ENCODE measurements at places on chromosomes 16 and 17.

DNA sequence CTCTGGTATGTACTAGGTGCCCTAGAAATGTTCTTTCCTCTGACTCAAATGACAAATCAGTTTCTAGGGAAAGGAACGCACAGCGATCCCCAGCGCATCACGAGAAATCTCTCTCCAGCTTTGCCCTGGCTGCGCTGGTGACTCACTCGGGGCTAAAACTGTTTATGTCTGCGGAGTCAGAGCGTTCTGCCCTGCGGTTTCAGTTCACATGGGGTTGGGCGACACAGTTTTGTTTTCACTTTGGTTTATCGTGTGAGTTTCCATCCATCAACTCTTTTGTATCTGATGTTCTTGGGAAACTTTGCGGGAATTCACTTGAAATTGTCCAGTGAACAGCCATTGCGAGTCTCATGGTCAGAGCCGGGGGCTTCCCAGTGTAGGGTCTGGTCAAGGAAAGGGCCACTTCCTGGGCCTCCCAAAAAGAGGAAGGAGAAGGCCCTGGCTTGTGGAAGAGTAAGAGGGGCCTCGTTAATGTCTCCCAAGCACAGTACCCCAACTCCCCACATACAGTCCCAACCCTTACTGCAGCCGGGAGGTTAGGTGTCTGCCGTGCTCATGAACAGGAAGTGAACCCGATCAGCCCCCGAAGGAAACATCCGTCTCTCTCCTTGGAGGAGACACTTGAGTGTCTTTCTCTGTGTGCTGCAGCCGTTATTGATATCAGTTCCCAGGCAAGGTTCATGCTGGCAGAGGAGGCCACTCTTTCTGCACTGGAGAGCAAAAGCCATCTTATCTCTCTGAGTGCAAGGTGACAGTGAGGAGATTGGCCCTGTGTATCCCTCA is 643.2 kb downstream of the WWOX start:
- no peak for DNase-seq

DNA sequence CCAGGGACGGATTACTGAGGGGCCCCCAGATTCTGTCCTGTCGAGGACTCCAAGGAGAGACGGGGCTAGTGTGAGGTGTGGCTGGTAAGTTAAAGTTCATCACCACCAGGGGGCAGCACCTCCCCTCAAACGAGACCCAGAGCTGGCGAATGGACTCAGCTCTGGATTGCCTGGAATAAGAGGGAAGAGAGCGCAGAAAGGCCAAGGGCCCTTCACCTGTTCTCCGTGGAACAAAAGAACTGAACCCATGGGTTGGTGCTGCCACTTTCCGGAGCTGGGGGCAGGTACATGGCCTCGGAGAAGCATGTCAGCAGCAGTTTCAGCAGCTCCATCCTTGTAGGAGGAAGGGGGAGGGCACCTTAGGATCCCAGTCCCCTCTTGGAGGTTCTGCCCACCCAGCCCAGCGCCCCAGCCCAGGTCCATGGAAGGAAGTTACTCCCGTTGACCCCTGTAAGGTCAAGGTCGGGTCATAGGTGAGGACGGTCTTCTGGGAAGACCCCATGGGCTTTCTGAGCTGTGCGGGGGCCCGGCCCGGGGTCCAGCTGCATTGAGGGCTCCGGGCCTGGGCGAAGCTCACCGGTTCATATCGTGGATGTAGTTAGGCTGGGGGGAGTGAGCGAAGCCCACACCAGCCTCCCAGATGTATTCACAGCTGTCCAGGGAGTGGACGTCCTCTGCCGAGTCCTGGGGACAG is 10.8 kb downstream of the HID1 start:
- DNase-seq = peak; percentile 56

GRCh38 chr17:31413874-31414549 is 22.5 kb downstream of the RAB11FIP4 start:
- DNase-seq = no peak

- DNase-seq = no peak
These were observed 16.8 kb downstream of the LRRC3C start for GRCh38 chr17:39944393-39944711.

- no peak for DNase-seq
These were observed at the start of gene RAB11FIP4 for GRCh38 chr17:31391496-31391949. TSS of gene RAB11FIP4 (plus strand) at chr17:31391675. CDS start at chr17:31391853, 178 bp downstream.

DNA sequence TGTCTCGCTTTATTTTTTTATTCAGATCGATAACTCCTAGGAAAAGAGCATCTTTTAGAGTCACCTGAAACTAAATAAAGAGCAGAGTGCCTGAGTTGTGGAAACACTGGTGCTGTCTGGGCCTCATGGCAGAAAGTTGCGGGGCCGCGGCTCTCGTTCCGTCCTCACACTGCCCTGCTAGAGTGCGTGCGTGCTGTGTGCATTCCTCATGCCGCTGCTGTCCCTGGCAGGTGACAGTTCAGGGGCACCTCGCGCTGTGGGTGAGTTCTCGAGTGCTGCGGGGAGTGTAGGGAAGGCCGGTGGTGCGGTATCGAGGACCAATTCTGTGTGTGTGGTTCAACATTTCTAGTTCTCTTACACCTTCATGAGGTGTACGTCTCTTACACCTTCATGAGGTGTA is 136.6 kb downstream of the RPTOR start:
- DNase-seq = no peak

GRCh38 chr16:68400083-68400923 is 48.0 kb downstream of the SMPD3 start:
- no peak for DNase-seq

DNA sequence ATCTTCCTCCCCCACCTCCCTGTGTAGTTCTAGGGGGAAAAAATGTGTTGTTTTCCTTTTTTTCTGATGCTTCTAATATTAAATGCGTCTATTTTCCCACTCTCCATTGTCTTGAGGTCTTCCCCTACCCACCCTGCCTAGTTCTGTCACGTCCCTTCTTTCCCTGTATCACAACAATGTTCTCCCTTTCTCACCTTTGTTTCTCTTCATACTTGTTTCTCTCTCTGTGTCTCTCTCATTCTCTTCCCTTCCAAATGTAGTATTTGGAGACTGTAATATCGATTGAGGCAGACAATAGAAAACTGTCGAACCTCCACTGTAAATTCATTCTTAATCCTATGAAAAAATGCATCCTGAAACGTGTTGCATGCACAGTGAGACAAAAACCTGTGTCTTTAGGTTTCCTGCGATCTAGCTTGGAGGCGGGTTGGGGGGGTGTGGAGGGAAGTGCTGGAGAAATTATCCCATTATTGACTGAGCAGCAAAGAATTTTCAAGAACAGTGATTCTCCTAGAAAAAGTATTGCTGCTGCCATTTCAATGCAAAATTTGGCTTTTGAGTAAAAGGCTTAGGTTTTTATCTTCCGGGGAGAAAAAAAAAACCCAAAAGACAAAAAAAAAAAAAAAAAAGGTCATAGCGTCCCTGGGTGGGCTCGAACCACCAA is 1.3 kb upstream of the PSMB3 start:
- DNase-seq = peak; percentile 35

- DNase-seq = no peak
These were observed 14.5 kb downstream of the CCL11 start for GRCh38 chr17:34299956-34300577.

GRCh38 chr17:2343421-2343820 is 6.1 kb downstream of the SGSM2 start:
- no peak for DNase-seq

DNA sequence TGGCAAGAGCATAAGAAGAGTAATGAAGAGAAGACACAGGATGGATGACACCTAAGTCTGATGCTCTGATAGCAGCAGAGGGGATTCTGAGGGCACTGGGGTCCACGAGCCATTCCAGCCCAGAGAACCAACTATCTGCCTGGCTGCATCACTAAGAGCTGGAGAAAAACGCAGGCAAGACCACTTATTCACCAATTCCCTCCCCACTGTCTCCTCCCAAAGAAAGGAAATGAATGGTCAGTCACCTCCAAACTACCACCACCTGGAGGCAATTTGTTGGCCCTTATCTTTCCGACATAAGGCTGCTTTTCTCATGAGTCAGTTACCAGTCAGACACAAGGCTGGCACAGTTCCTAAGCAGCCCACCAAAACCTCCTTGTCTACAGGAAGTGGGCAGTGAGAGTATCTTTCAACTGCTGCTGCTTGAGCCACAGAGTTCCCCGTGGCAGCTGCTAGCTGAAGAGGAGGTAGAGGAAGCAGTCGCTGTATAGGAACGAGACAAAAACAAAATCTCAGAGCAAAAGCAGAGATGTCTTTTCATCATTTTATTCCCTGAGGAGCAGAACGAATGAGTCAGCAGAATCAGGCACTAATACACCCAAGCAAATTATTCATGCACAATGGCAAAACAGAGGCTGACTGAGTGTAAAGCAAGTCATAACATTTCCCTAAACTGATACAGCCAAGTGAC is 111.1 kb downstream of the SMG6 start:
- DNase-seq = no peak

DNA sequence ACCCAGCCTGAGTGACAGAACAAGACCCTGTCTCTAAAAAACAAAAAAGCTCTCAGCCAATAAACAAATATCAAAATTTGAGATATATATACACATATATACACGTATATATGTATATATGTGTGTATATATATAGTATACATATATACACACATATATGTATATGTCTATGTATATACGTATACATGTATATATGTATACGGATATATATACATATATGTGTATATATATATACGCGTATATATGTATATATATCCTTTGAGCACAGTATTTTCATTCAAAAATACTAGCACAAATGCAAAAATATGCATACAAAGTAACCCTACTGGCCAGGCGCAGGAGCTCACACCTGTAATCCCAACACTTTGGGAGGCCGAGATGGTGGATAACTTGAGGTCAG is 13.0 kb downstream of the MTMR4 start:
- no peak for DNase-seq

- no peak for DNase-seq
These were observed 27.1 kb downstream of the ERN1 start for GRCh38 chr17:64102627-64103390.

- no peak for DNase-seq
These were observed 30.1 kb downstream of the PIPOX start for GRCh38 chr17:29073045-29073444.

- no peak for DNase-seq
These were observed 6.8 kb downstream of the KDM8 start for GRCh38 chr16:27210174-27210573.

DNA sequence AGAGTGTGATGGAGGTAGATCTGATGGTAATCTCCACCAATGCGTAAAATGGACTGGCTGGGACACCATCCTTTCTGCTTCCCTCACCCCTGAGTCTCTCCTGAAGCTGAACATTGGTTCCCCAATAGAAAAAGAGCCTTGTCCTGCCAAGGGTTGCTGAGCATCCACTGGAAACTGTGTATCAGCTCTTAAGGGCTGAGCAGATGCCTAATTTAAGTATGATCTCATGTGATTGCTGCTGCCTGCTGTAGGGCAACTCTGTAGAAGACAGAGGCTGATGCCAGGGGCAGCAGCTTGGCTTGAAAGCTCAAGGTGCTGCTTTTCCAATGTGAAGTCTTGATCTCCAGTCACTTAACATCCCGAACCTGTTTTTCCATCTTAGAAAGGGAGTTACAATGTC is 310.3 kb upstream of the CCL2 start:
- no peak for DNase-seq

- DNase-seq = no peak
These were observed 16.8 kb upstream of the MTSS2 start for GRCh38 chr16:70702624-70703023.

GRCh38 chr17:28392491-28392890 is 13.5 kb downstream of the SLC46A1 start:
- DNase-seq = no peak

DNA sequence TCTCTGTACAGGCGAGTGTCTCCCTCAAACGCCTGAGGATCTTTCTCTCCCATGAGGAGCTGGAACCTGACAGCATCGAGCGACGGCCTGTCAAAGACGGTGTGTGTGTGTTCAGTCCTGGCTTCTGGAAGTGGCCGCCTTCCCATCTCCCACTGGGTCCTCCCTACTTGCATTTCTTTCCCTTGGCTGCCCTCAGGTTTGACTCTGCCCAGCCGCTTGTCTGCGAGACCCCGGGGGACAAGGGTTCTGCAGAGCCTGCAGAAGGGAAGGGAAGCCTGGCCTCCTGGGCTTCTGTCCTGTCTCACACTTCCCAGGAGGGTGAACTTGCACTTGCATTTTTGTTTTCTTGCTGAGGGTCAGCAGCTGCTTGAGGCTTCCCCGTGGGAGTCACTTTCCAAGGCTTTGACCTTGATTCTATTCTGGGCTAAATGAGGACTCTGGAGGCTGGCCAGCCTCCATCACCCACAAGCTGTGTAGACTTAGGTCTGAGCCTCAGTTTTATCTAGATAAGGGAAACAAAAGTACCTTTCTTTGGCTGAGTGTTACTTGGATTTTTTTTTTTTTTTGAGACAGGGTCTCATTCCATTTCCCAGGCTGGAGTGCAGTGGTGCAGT is 122.3 kb downstream of the ABCC1 start:
- DNase-seq = peak; percentile 32

DNA sequence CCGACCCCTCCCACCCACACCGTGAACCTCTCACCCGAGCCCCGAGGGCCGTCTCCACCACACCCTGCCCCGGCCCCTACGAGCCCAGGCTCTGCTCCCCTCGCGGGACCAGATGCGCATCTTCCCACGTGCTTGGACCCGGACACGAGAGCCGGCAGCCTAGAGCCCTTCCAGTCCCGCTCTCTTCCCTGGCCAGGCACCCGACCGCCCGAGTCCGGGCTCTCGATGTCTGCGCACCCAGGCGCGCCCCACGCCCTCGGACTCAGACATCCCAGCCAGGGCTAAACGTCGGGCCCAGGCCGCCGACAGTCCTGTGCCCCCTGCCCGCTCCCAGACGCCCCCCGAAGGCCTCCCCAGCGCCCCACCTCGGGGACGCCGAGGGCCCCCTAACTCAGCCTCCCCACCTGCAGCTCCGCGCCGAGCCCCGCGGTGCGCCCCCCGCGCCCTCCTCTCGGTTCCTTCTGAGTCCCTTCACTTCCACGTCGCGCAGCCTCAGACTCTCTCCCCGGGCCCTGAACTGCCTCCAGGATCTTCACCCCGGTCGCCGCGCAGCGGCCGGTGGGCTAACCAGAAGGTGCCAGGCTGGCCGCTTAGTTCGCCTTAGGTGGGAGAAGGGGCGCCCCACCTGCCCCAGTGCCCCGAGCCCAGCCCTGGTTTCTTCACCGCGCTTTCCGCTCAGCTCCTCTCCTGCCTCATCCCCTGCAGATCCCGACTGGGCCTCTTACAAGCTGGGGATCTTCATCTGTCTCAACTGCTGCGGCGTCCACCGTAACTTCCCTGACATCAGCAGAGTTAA is 688 bp downstream of the ADAP2 start:
- DNase-seq = peak; percentile 50

- DNase-seq = no peak
These were observed 117.4 kb downstream of the SNX29 start for GRCh38 chr16:12093902-12094301.

DNA sequence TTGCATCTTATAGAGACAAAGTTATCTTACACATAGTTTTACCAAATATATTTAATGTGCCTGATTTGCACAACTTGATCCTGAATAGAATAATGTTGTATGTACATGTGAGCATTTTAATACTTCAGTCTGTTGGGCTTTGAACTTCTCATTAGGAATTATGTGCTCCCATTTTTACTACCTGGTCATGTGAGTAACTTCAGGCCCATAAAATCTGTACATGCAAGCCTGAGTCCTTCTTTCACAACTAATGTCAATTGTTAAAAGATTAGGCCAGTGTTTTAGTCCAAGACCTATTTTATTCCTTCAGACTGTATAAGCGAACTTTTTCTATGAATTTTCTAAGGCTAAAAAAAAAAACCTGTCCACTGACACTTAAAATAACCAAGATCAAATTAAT is 715.4 kb downstream of the CDH8 start:
- DNase-seq = no peak
